ENCODE measurements at places on chromosomes 3 and 15.

DNA sequence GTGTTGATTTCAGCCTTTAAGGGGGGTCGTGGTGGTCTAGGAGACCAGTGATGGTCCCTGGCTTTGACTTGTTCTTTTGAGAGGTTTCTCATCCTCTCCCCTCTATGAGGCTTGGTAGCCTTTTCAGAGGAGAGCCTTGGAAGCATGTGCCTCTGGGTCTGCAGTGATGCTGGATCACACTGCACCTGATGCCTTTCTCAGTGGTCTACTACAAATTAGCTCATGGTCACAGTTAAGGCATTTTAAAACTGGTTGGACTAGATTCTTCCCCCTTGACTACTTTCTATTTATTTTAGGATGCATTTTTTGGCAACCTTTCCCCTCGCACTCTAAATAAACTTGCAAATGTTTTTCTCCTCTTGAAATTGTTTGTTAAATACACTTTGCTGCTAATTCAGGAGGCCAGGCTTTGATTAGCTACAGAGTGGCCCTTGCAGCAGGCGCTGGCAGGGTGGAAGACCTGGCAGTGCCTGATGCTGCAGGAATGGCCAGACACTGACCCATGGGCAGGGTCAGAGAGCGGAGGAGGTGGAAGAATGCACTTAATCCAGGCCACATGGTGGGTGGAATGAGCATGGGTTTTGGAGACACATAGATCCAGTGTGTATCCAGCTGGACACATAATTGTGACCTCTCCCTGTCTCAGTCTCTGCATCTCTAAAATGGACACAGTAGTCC, 318.8 kb upstream of the CTDSPL start:
- no peak for DNase-seq

- DNase-seq = no peak
These were observed 20.9 kb downstream of the FSTL1 start for GRCh38 chr3:120429921-120430361.

GRCh38 chr15:69551391-69552056, 98.9 kb downstream of the RPLP1 start:
- DNase-seq = no peak

DNA sequence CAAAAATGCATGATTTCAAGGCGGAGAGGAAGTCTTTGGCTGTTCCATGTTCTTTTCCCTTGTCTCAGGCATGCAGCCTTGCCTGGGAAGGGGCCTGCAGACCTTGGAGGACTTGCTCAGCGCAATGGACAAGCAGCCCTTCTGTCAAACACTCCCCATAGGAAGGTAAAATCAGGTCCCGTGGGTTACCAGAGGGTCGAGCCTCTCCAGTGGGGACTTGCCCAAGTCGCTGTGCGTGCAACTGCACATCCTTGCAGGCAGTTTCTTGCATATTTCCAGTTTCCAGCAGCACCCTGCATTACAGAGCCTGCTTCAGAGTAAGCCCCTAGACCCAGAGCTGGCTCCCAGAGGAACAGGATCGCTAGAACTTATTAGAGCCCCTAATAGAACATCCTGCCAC, 75.5 kb upstream of the KLF13 start:
- DNase-seq = no peak

GRCh38 chr3:44762690-44763089, 1.1 kb downstream of the KIF15 start:
- DNase-seq = no peak

- DNase-seq = no peak
These were observed 368.2 kb upstream of the ROPN1 start for GRCh38 chr3:124360155-124360554.

DNA sequence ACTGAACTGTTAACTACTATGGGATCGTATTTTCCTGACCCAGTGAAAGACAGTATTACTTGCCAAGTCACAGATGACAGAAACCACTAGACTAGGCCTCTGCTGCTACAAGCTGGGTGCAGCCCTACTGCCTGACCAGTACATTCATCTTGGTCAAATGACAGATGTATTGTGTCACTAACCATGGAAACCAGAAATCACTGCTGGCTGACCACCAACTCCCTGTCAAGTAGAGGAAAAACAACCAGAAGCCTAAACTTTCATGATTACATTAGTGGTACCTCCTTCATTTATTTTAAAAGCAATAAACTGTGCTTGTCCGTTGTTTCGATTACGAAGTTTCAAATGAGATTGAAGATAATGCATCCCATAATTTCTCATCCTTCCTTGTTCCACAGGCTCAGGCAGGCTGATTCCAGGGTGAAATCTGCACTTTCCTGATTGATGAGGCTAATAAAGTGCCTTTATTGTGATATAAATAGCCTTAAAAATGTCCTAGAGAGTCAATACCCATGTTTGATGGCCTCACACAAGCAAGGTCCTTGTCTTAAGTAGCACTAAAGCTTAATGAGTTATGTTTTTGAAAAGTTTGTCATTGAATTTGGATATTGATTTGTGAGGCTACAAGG, 309.7 kb downstream of the LSAMP start:
- DNase-seq = no peak

GRCh38 chr3:179309225-179310078, 13.4 kb upstream of the ZNF639 start:
- DNase-seq = no peak

GRCh38 chr15:41905036-41905793, 11.4 kb upstream of the SPTBN5 start:
- no peak for DNase-seq

DNA sequence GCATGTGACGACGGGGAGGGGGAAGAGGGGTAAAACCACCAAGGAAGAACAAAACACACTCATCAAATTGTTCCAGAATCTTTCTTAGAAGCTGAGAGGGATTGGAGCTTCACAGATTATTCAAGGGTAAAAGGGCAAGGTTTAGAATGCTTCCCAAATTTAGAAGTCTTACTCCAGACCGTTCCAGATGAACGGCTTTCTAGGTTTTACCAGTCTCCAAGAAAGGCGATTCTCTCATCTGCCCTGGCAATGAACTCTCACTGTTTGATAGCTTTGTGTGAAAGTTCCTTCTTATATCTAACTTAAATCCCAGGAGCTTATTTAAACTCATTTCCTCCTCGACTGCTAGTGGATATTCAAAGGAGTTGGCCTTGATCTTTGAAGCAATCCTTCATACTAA, 124.3 kb upstream of the PRICKLE2 start:
- no peak for DNase-seq

- no peak for DNase-seq
These were observed 25.3 kb downstream of the GALNT15 start for GRCh38 chr3:16199769-16200168.

- DNase-seq = no peak
These were observed 17.0 kb downstream of the NISCH start for GRCh38 chr3:52472239-52473000.

- no peak for DNase-seq
These were observed 56.0 kb downstream of the FRMD4B start for GRCh38 chr3:69329892-69330291.

DNA sequence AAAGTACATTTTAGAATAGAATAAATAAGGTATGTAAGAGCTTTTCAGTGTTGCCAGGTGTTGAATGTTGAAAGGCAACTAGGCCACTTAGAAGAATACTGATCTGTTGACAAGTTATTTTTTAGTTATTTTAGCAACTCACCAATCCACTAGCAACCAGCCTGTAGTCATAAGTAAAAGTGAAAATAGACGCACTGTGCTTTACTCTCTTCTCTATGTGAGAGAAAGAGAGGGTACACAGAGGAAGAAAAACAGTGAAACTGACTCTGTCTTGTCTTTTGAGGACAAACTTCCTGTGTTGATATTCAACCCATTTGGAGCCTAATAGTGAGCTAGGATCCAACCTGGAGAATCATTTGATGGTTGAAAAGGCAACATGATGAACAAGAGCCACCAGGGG, 327.1 kb upstream of the GOLIM4 start:
- no peak for DNase-seq

GRCh38 chr3:111473550-111473949, 68.4 kb upstream of the CD96 start:
- DNase-seq = no peak

- DNase-seq = no peak
These were observed 37.0 kb downstream of the UMPS start for GRCh38 chr3:124767264-124767663.

DNA sequence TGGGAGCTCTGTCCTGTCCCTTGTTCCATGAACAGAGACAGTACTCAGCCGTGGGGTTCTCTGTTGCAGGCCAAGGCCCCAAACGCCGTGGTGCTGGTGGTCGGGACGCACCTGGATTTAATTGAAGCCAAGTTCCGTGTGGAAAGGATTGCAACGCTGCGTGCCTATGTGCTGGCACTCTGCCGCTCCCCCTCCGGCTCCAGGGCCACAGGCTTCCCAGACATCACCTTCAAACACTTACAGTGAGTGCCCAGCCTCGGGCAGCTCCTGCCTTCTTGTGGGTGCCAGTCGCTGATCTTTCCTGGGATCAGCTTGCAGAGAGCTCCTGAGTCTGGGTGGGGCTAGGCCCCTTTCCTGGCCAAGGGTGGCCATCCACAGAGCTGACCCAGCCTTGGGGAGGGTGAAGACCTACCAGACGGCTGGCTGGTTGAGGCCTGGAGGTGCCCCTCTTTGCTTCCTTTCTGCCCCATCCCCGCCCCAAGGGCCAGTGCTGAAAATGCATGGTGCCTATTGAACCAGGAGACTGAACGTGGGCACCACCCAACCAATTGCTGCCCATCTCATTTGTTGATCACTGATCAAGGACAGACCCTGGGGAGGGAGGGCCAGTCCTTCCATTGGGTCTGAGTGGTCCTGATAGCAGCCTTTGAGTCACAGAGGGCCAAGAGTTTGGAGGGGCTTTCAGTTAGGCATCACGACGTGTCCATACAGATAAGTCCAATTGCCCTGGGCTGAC, 106.9 kb downstream of the LRRK1 start:
- DNase-seq = no peak

- no peak for DNase-seq
These were observed 15.6 kb upstream of the GYG1 start for GRCh38 chr3:148975696-148976095.

- DNase-seq = no peak
These were observed 581.3 kb downstream of the UNC13C start for GRCh38 chr15:54559405-54560069.

DNA sequence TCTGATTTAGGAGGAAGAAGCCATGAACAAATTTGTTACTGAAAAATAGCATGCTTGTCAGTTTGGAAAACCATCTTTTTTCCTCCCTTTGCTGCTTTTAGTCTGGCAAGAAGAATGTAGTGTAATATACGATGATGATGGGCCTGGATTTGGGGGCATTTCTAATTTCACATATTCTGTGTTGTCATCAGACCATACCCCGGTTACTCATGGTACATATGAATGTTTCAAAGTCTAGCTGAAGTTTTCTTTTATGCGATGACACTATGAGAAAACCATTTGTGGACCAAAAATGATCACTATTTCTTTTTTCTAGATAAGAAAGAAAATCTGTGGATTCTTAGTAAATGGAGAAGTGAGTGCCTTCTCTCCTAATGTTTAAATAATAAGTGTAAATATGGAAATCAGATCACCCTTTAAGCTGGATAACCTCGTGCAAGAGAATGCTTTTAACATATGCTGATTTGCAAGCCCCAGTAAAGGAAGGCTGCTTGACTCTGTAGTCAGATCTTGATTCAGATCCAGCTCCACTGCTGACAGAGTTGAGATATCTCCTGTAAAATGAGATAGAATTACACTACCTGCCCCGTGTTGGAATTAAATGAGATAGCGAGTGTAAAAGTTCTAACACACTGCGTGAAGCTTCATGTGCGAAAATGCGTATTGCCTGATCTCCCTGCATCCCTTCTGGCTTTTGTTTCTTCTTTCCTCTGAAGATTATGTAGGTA, 3.0 kb downstream of the MEF2A start:
- no peak for DNase-seq

DNA sequence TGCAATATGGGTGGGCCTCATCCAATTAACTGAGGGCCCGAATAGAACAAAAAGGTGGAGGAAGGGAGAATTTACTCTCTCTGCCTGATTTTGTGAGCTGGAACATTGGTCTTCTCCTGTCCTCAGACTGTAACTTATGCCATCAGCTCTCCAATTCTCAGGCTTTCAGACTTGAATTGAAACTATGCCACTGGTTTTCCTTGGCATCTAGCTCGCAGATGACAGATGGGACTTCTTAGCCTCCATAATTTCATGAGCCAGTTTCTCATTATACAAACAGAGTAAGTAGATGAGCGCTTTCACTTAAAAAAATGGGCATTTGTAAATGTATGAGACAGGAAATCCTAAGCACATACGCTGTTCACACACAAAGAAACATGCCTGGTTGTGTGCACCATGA, 8.7 kb upstream of the PTX3 start:
- no peak for DNase-seq

DNA sequence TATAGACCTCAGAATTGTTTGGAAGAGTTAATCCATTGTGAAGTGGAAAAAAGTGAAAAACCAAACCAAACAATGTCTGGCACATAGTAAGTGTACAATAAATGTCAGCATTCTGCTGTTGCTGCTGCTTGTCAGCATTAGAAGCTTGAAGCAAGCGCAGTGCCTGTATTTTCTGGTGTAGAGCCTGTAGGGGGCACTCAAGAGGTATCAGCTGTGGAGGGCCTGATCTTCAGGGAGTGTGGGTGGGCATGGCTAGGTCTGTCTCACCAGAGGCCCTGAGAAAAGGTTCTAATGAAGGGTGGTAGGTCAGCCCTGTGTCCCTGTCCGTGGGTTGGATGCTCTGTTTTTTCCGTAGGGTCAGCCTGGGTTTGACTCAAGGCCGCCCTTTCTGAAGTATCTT, 3.6 kb downstream of the ADAMTSL3 start:
- DNase-seq = no peak

DNA sequence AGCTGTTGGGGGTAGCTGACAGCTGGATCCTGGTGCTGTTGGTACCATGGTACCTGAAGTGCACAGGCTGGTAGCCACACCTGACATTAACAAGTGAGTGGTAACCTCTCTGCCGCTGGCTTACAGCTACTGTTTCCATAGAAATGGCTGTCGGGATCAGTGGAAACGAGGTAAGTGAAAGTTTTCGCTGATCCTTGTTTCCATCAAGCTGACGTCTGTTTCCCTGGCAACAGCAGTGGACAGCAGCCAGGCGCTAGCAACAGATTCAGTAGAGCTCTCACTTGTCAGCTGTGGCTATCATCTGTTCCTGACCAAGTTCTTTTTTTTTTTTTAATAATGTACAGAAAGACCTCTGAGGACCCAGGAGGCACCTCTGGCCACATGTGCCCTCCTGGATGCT, 166.2 kb downstream of the CHDH start:
- no peak for DNase-seq

DNA sequence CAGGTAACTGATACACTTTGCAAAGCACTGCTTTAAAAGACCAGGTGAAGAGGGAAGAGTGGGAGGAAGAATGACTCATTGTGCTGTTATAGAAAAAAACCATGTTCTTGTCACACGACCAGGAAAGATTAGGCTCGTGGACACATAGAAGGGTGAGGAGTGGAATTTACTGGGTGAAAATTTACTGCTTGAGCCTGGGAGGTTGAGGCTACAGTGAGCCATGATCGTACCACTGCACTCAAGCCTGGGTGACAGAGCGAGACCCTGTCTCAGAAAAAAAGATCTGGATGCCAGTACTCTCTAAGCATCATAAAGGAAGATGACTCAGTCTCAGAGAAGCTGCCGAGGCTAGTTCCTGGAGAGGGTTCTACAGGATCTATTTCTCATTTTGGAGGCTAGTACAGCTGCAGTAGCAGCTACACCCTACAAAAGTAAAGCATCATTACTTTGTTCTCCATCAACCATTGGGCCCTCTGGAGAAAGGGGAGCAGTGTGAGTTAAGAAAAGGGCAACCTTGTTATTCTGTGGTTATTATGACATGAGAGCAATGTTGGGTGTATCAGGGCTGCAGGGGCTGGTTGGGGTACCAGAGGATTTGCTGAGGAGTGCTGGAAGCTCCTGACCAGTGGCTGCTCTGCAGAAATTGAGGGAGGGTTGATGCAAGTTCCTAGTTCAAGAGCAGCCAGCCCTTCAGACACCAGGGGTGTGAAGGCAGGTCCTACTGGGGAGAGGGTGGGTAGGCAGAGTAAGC, 75.4 kb downstream of the CMTM8 start:
- no peak for DNase-seq

All from smooth muscle cell of the brain vasculature (primary cell).